Stimulated activated CD8-positive, alpha-beta memory T cell treated with anti-CD3 and anti-CD28 coated beads, Interleukin-12 subunit alpha, Interleukin-12 subunit beta, amount 100 ng/mL, for 4 hours (primary cell): ENCODE measurements at places on chromosomes 5 and 9.

GRCh38 chr5:132372127-132372526 is 2.6 kb downstream of the SLC22A5 start:
- no peak for DNase-seq

DNA sequence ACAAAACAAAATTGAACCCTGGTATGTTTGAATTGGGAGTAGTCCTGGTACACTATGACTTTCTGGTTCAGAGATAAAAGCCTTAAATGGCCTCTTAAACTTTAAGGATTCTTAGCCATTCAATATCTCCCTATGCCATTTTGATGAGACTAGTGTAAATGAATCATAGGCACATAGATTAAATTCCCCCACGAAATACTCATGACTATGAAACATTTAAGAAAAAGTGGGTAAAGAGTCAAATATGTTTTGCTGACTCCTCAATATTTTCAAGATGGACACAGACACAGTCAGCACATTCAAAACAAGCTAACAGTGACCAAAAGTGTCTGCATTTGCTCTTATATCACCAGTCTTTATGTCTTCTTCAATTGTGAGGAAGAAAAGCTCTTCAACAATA is 278.3 kb downstream of the PDE4D start:
- DNase-seq = no peak

GRCh38 chr9:13274886-13275641 is 4.4 kb downstream of the MPDZ start:
- no peak for DNase-seq

GRCh38 chr5:142254431-142254830 is 70.4 kb downstream of the SPRY4 start:
- no peak for DNase-seq

DNA sequence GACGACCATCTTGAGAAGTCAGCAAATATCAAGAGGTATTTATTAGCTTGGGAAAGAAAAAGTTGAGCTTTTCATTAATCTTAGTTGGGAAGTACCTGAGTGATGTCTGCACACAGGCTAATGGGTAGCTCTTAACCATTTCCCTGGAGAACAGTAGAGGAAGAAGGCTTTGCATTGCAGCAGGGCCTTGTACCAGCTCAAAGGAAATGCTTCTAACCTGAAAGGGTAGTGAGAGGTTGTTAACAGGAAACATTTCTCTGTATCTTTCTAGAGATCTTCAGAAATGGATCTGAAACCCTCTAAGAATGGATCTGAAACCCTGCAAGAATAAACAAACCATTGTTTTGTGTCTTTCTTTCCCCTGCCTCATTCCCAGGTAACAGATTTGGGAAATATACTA is 393.3 kb downstream of the PLK2 start:
- DNase-seq = no peak
